Mesenchymal stem cell (in vitro differentiated cells and primary cell): ENCODE measurements at places on chromosomes 6 and 20.

- DNase-seq, result peak; percentile 78
These were observed 1.9 kb downstream of the PPP1R3D start for GRCh38 chr20:59938221-59938620.

DNA sequence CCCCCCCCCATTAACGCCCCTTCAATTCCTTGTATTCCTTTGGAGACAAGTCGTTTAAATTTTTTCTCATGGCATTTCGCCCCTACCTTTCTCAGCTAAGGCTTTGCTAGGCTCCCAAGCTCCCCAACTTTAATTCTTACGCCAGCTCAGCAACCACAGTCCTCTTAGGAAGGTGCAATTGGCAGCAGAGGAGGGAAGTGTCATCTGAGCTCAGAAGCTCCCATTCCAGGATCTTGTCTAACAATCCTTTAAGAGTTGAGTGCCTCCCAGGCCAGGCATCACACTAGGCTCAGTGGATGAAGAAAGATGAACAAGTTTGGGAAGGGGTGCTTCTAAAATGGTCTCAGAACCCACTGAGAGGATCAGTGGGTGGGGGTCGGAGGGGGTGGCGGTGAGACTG, 131.2 kb upstream of the AKAP12 start:
- peak; percentile 40 for DNase-seq

DNA sequence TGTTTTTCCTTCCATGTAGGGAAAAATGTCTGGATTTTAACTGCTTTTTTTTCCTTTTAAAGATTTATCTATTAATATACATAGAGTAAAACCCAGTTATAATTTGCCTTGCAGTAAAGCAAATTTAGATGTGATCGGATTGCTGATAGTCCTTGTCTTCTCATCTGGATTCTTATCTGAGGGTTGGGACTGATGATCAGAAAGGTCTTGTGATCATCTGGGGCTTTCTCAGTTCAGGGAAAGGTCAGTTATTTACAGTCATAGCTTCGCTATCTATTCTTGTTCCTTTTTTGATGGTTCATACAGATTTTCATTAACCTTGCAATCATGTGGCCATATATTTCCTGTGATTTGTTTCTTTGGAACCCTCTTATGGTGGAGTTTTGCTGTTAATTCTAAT, 63.8 kb upstream of the CLDN20 start:
- DNase-seq, result no peak

DNA sequence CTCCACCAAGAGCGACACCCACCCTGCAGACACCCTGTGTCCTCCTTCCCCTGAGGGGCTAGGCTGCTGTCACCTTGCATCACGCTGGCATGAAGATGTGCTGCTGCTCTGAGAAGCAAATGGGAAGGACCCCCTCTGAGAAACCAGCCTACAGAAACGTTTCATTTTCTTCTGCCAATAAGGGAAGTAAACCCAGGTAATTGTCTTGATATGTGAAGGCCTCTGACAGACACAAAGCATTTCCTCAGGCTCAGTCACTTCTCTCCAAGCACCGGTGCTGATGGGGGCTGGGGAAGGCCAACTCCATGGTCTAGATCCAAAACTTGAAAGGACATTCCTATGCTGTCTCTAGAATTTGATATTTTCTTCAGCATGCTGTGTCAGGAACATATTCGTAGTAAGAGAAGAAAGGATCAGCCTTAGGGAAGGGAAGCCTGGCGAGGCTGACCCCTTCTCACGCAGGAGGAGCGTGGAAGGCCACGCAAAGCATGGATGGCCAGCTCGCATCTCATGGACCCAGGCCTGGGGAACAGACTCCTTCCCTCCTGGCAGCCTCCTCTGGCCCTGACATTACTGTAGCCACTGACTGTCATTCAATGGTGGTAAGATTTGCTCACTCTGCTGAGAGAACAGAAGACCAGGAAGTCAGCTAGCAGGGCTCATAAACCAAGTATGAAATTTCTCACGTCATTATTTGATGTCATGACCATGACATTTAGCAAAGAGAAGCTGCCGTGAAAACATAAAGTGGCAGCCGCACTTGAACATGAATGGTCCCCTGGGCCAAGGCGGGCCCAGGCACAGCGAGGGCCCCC, 20.4 kb downstream of the ACSS1 start:
- no peak for DNase-seq

- no peak for DNase-seq
These were observed 35.7 kb downstream of the AIG1 start for GRCh38 chr6:143096403-143096802.

GRCh38 chr6:167951781-167952511, 45.5 kb upstream of the KIF25 start:
- DNase-seq, result no peak

GRCh38 chr6:3086282-3086946, 18.1 kb downstream of the RIPK1 start:
- DNase-seq, result no peak

- no peak for DNase-seq
These were observed 251.6 kb downstream of the HACE1 start for GRCh38 chr6:104608101-104608500.

GRCh38 chr6:143405373-143406154, 44.9 kb downstream of the ADAT2 start:
- DNase-seq, result peak; percentile 12

DNA sequence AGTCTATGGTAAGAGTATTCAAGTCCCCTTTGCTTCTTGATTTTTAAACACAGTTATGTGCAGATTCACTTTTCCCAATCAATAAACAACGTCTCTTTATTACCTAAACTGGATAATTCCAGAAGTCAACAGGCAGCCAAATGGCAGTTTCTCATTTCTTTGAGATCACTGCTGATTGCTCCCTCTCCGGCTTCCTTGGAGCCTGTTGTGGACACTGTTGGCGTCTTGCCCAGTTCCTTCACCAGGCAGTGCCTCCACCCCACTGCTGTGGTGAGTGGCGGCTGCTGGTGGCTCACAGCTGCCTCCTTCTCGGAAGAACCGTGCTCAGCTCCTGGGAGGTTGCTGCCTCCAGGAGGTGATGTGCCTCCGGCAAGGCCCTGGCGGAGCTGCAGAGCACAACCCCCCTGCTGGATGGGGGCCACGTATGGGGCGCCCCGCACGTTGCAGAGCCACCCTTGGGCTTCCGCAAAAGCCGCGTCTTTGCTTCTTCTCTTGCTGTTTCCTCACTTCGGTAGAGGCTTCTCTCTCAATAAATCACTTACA, 105.1 kb upstream of the CNKSR3 start:
- DNase-seq, result peak; percentile 49

- DNase-seq, result no peak
These were observed 23.5 kb downstream of the MDGA1 start for GRCh38 chr6:37674161-37674560.

DNA sequence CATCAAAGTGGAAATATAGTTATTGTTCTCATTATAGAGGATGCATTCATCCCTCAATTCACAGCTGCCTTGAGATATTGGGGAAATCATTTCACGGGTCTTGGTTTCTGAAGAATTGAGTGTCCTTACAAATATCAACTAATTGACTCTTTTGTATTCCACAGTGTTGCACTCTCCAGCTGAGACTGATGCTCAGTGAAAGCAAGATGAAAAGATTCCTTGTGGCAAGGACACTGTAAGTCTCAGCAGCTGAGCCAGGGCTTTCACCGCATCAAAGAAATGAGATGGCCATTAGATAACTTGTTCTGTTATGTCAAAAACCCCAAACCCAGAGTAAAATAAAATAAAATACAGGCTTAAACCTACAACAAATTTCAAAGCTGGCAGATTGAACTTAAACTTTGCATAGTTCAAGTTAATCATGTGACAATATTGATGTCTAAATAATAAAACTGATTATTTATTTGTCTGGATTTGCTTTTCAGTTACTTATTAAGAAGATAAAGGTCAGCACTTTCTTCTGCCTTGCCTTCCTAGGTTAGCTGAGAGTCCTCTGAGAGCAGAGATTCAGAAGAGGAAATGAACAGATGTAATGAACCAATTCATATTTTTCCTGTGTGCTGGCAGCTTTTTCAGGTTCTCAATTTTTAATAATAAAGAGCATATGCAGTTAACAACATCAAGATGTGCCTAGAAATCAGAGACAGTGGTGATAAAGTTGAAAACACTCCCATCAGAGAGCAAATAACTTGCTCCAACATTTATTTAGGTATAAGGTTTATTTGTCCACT, 82.4 kb upstream of the SMLR1 start:
- no peak for DNase-seq

- peak; percentile 31 for DNase-seq
These were observed 6.7 kb downstream of the NCOA5 start for GRCh38 chr20:46083101-46083500.

GRCh38 chr6:22290045-22290444, 6.8 kb downstream of the PRL start:
- DNase-seq, result no peak

GRCh38 chr6:70103798-70104197, 199.1 kb downstream of the COL9A1 start:
- DNase-seq, result no peak

DNA sequence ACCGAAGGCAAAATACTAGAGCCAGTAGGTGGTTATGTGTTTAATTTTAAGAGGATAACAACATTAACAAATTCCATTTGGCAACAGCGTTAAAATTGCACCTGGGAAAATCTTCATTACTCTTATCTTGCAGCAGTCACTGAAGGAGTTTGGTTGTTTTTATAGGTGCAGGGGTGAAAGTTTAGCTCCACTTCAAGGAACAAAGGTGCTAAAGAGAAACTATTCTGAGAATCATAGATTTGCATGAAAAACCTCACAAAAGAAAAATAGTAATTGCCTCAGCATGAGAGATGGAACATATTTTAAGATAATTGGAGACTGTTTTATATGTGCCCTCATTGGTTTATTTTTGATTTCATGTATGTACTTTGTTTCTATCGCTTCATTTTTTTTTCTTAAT, 444.4 kb downstream of the UTRN start:
- DNase-seq, result no peak

- no peak for DNase-seq
These were observed 6.3 kb upstream of the LYRM2 start for GRCh38 chr6:89644864-89645263.

- DNase-seq, result no peak
These were observed 34.9 kb upstream of the UTRN start for GRCh38 chr6:144250276-144250675.

DNA sequence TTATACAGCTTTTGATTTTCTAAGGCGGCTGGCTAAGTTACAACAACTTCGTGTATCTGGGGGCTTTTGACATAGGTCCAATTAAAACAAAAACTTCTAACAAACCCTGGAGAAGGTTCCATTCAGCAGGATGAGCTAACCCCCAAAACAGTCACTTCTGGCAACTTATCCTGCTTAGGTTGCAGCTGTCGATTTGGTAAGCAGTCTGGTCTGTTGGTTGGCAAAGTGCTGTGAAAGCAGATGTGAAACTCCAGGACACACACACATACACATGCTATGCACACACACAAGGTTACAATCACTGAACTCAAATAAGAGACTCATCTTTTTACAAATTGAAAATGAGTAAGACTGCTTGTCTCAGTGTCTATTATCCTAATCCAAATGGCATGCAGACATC, 119.0 kb upstream of the STMND1 start:
- no peak for DNase-seq

GRCh38 chr6:26657256-26657655, 2.3 kb downstream of the ZNF322 start:
- DNase-seq, result no peak

GRCh38 chr6:57262901-57263694, 41.0 kb upstream of the RAB23 start:
- DNase-seq, result peak; percentile 85

GRCh38 chr6:134525190-134525868, 207.4 kb upstream of the SGK1 start:
- no peak for DNase-seq

DNA sequence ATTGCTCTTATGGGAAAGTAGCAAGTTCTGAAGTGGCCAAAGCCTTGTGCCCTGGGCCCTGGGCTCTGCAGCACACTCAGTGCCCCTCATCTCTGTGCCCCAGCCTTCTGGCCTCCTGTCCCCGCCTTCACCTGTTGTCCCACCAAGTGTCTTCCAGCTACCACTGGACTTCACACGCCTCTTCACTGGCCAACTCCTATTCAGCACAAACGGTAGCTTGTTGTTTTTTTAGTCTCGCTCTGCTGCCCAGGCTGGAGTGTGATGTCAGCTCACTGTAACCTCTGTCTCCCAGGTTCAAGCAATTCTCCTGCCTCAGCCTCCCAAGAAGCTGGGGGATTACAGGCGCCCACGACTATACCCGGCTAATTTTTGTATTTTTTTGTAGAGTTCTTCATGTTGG, 4.8 kb downstream of the CCHCR1 start:
- no peak for DNase-seq

GRCh38 chr20:2709205-2709981, 16.8 kb downstream of the EBF4 start:
- no peak for DNase-seq

- no peak for DNase-seq
These were observed 79.6 kb downstream of the ANKRD60 start for GRCh38 chr20:58148891-58149290.

- no peak for DNase-seq
These were observed 47.1 kb downstream of the STX7 start for GRCh38 chr6:132465530-132466485.

DNA sequence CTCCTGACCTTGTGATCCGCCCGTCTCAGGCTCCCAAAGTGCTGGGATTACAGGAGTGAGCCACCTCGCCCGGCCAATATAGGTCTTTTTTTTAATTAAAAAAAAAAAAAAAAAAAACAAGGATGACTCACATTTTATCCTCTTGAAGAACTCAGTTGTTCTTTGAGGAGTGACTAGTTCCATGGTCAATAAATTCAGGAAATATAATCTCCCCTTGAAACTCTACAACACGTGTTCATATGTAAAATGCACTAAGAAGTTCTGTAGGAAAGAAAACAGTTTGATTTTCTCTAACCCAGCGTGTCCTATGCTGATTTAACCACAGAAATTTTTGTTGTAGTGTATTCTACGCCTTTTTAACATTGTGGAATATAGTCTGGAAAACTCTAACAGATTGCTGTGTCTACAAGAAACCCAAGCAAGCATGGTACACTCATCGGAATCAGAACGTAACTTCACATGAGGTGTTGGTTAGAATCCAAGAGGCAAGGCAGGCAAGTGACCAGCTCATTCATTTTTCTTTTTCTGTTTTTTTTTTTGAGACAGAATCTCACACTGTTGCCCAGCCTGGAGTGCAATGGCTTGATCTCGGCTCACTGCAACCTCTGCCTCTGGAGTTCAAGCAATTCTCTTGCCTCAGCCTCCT, 79.0 kb upstream of the ZNF217 start:
- DNase-seq, result no peak

- DNase-seq, result no peak
These were observed 1025.4 kb upstream of the FLRT3 start for GRCh38 chr20:15362849-15363248.

DNA sequence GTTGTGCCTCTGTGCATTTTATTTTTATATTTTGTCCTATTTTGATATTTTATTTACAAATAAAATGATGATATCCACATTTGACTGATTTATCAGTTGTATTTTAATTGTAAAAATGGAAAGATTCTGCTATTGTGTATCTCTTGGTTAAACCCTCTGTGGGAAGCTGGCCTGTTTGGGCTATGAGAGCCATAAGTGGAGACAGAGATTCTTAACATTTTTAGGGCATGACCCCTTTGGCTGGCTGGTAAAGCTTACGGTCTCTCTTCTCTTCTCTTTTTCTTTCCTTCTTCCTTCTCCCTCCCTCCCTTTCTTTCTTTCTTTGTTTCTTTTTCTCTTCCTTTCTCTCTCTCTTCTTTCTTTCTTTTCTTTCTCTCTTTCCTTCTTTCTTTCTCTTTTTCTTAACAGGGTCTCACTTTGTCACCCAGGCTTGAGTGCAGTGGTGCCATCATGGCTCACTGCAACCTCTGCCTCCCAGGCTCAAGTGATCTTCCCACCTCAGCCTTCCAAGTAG, 172.3 kb upstream of the CDYL start:
- DNase-seq, result peak; percentile 39
